Ureter (tissue), 1 donor: ENCODE measurements at places on chromosomes 16 and 17.

DNA sequence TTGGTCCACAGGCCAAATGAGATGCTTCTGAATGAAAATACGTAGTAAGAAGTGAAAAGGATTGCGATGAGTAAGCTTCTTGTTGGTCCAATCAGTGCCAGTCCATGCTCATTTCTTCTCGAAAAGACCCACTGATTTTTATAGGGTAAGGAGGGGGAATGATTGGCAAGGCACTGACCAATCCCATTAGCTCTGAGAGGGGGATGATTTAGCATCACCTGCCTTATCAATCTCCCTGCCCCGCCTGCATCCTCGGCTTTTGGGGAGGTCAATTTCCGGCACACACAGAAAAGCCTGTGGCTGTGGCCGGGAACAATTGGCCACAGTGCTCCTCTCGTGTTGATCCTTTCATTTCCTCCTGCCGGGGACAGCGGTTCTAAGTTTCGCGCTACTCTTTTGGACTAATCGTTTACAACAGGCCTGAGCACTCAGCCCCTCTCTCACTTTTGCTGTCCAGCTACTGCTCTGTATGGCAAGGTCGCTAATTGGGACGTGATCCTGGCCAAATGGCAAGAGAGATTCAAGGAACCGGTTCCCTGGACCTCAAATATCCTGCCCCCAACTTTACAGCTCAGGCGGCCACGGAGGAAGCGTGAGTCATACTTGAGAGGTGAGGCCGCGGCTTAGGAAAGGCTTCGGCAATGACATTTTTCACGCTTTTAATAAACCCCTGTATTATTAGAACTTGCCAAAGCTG, 43.1 kb downstream of the TBX4 start:
- DNase-seq, result no peak

- DNase-seq, result no peak
Observed at GRCh38 chr16:28107232-28107631, 43.7 kb upstream of the GSG1L start.

- no peak for DNase-seq
Observed at GRCh38 chr16:839643-840408, 39.3 kb upstream of the GNG13 start.

DNA sequence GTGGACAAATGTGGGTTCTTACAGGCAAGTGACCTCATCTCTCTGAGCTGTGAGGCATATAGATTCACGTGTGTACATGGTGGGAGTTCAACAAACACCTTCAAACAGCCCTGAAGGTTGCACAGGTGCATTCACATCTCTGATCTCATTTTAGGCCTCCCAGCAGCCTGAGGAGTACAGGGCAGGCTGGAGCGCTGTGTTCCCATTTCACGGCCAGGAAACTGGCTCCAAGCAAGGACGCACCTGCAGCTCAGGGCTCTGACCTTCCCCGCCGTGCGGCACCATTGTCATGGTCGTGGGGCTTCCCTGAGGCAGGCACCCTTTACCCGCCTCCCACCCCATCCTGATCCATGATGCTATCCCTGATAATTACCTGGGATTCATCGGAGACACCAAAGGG, 4.8 kb upstream of the CD300A start:
- DNase-seq, result no peak

DNA sequence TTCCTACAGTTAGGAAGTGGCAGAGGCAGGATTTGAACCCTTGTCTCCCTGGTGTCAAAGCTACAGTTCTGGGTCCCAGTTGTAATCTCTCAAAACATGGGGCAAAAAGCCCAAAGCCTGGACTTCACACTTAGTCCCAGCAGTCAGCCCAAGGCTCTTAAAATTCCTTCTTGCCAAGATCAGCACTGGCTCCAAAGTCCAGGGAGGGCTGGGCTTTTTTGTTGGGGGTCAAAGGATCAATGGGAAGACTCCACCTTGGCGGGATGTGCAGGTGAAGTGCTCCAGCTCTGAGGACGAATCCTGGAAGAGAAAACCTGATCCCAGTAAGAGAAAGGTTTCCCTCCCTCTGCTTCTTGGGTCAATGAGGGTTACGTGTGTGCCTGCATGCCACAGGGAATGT, 195.5 kb downstream of the HAPSTR1 start:
- DNase-seq, result no peak

DNA sequence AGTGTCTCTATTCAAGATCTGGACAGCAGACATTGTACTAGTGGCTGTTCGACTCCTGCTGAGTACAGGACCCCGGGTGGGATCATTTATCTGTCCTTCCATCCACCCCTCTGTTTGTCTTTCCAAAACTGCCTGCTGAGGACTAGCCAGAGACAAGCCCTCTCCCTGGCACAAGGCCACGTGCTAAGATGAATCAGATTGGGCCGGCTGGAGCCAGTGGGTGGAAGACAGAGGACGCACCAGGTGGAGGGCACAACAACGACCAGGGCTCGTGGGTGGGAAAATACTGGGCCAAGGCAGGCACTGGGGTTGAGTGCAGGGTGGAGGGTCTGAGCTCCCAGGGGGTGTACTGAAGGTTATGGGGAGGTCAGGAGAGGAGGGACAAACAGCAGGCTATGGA, 1.4 kb upstream of the CA7 start:
- peak; percentile 17 for DNase-seq

- no peak for DNase-seq
Observed at GRCh38 chr16:72942021-72942420, 105.9 kb downstream of the ZFHX3 start.

DNA sequence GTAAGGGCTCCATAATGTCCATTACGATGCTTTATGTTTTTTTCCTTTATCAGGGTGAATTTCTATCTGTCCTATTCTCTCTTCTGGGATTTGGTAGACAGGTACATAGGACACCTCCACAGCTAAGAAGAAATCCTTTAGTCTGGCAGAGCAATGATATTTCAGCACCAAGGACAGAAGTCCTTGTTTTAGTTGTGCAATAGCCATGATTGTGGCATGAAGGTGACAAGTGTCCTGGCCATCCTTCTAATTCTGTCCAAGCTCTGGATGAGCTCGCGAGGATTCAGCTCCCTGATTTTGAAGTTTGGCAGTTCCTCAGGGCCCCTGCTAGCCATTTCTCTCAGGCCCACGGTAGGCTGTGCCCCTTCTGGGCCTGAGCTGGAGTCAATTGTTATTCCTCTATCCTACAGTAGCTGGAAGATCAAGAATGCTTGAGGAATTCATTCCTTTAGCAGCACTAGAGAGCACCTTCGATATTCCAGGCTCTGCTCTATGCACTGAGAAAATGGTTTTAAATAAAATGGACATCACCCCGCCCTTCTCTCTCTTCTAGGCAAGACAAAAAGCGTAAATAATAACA, 320.8 kb downstream of the XYLT1 start:
- DNase-seq, result no peak

- DNase-seq, result no peak
Observed at GRCh38 chr16:11094857-11095565, 150.6 kb downstream of the CLEC16A start.

- DNase-seq, result no peak
Observed at GRCh38 chr16:75565640-75566039, 539 bp upstream of the GABARAPL2 start.

- no peak for DNase-seq
Observed at GRCh38 chr17:50079334-50080095, 15.6 kb upstream of the PDK2 start.

DNA sequence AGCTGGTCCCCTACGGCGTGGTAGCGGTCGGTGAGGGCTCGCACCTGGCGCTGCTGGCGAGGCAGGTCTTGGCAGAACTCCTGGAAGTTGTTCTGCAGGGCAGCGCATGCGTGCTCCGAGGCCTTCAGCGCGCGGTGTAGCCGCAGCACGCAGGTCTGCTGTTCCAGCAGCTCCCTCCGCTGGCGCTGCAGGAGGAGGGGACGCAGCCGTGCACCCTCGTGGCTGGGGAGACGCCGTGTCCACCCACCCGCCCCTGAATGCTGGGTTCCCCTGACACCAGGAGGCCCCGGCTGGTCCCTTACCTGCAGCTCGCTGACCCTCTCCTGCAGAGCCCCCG, 12.2 kb downstream of the EVPL start:
- no peak for DNase-seq

DNA sequence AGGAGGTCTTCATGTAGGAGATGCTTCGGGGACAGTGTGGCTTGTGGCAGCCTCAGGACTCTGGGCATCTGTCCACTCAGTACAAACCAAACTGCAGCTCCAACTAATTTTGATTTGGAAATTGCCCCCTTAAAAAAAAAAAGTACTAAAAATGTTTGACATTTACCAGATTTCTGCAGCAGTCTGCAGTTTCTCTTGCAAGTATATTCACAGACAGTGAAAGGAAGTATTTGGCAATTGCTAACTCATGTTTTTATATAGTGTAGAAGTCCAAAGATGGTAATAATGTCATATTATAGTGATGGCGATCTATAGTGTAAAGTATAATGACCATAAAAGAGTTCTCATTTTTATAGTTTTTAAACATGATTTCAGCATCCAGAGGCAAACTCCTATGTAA, 218.6 kb downstream of the PRKCA start:
- no peak for DNase-seq

DNA sequence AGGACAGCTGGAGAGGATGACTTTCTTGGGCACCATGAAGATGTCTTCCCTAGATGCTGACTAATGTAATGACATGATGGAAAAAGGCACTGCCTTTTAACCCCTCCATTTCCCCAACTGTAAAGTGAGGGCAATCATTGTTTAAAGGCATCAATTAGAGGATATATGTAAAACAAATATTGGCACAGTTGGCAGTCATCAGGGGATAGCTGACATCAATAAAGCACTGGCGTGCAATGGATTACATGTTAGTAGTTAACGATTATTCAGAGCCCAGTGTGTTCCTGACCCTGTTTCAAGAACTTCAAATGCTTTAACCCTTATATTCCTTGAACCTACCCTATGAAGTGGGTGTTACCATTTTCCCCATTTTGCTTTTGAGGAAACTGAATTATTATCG, 100.7 kb downstream of the TMEM114 start:
- DNase-seq, result no peak

GRCh38 chr17:45388604-45389325, 43.9 kb downstream of the ARHGAP27 start:
- no peak for DNase-seq

- DNase-seq, result no peak
Observed at GRCh38 chr17:76022973-76023899, 3.9 kb downstream of the EVPL start.

GRCh38 chr16:63326736-63327339, 1290.6 kb upstream of the CDH8 start:
- no peak for DNase-seq

- DNase-seq, result no peak
Observed at GRCh38 chr17:59637611-59638310, 18.1 kb downstream of the CLTC start.

GRCh38 chr16:25897702-25898101, 205.9 kb downstream of the HS3ST4 start:
- no peak for DNase-seq

GRCh38 chr16:35798885-35799426, 2339.5 kb downstream of the TP53TG3F start:
- no peak for DNase-seq

GRCh38 chr17:5772720-5773119, 188.4 kb upstream of the NLRP1 start:
- no peak for DNase-seq

- no peak for DNase-seq
Observed at GRCh38 chr17:83116783-83117555, 37.6 kb downstream of the METRNL start.

DNA sequence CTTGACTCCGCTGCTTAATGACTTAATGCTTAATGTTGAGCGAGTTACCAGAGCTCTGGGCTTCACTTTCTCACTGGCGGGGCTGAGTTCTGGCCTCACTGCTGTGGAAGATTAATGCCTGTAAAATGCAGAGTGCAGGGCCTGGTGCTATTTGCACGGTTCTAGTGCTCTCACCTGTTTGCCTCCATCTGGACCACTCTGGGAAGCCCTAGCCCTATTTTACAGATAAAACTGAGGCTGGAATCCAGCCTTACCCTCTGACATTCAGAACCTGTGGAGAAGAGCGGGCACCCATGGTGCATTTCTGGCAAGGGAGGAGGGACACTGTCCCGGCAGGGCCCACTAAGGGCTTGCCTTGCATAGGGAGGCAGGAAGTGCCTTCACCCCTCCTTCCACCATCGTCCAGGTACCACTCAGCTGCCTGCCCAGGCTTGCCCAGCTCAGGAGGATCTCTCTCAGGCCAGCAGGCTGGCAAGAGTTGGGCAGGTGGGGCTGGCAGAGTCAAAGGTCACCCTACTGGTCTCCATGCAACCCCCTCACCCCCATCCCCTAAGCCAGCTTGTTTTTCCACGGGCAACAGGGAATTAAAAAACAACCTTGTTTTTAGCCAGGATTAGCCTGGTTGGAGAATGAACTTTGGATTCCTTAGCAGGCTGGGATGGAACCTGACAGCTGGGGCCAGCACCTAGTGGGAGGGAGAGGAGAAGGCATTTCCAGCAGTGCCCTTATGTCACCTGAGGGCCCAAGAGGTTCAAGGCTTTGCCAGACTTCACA, 4.1 kb upstream of the UBALD1 start:
- DNase-seq, result peak; percentile 71

- no peak for DNase-seq
Observed at GRCh38 chr17:31320241-31320640, 1.2 kb downstream of the EVI2A start.

DNA sequence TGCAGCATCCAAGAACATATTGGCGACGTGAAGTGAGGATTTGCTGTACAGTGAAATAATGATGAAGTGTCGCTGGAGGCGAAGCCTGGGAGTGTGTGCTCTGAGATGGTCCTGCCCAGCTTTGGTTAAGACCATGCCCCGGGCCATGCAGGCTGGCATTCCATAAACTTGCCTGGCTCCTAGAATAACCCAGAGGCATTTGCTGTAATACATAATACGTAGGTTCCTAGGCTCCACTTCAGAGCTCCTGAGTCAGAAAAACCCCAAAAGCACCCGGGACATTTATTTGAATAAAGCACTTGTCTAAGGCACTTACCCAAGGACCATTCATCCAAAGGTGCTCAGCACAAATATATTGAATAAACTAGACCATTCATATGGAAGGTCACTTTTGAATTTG, 279.3 kb downstream of the ABCC12 start:
- DNase-seq, result no peak

GRCh38 chr17:63490329-63490728, 13.5 kb downstream of the ACE start:
- no peak for DNase-seq

- no peak for DNase-seq
Observed at GRCh38 chr16:52367821-52368220, 179.1 kb downstream of the TOX3 start.

- no peak for DNase-seq
Observed at GRCh38 chr16:84500531-84500930, 3.9 kb downstream of the MEAK7 start.

DNA sequence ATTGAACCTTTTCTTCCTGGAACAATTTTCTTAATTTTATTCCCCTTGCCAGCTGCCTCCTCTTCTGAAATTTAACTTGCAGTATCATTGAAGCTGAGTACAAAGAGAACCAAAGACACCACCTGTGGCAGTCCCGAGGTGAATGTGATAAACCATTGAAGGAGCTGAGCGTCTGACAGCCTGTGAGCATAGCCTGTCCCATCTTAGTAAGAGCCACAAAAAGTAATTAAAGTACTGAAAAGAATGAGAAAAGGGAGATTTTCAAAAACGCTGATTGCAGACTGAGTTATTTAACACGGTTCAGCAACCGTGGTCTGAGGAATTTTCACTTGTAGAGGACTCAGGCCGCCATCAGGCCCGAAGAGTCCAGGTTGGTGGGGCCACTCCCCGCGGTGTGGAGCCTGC, 27.2 kb upstream of the ST6GALNAC1 start:
- no peak for DNase-seq
